ENCODE measurements at places on chromosomes 1 and 21.

DNA sequence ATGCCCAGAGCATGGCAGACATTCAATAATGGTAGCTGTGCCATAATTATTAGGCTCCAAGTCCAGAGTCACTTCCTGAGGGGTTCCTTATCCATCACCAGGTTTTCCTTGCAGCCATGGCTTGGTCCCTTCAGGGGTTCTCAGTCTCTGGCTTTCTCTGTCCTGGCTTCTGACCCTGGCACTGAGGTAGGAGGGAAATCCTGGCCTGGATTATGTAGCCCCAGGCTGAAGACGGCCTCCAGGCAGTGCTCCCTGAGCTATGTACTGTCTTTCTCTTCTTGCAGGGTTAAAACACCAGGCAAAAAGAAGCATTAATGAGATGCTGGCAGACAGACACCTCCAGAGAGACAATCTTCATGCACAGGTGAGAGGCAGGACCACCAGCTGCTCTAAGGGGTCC, 9.5 kb upstream of the PADI3 start:
- peak; percentile 78 for DNase-seq

DNA sequence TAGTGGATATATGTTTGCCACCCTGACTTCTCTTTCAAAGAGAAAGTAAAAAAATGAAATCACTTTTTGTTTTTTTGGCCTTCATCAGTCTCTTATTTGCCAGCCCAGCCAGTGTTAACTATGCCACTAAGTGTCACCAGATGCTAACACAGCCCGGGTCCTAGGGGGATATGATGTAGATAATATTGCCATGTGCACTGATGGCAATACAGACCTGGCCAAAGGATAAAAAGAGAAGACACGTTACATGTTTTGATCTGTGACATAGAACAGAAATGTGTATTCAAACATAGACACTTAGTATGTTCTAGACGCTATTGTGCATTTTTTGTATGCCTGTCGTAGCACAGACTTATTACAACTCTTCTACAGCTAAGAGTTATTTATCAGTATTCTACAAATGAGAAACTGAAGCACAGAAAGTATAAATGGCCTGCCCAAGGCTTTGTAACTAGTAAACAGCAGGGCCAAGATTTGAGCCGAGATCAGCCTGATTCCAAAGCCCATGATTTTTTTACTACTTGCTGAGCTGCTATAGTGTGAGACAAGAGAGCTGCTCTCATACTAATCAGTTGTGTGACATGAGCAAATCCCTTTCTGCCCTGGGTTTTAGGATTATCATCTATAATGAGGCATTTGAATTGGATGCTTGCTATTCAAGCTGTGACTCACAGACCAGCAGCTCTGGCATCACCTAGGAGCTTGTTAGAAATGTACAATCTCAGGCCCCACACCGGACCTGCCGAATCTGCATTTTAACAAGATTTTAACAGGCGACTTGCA, 6.3 kb downstream of the LRRC53 start:
- DNase-seq, result no peak

DNA sequence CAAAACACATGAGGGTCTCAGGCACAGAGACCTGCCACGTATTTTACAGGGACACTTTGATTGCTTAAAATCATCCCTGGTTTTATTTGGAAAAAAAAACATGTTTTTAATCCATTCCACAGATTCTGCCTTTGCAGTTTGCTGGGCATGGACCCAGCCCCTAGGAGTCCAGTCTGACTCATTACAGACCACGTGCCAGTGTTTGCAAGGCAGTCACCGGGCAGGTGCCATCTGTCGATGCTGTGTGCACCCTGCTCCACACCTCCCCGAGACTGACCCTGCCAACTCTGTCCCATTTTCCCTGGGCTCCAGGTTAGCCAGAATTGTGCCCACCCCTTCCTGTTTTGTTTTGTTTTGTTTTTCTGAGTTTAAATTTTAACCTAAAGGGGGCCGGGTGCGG, 148.4 kb upstream of the TMEM51 start:
- no peak for DNase-seq

GRCh38 chr1:97936976-97937375, 16.1 kb upstream of the DPYD start:
- no peak for DNase-seq

- no peak for DNase-seq
Measured at GRCh38 chr1:8506995-8507615, 189.2 kb downstream of the SLC45A1 start.

DNA sequence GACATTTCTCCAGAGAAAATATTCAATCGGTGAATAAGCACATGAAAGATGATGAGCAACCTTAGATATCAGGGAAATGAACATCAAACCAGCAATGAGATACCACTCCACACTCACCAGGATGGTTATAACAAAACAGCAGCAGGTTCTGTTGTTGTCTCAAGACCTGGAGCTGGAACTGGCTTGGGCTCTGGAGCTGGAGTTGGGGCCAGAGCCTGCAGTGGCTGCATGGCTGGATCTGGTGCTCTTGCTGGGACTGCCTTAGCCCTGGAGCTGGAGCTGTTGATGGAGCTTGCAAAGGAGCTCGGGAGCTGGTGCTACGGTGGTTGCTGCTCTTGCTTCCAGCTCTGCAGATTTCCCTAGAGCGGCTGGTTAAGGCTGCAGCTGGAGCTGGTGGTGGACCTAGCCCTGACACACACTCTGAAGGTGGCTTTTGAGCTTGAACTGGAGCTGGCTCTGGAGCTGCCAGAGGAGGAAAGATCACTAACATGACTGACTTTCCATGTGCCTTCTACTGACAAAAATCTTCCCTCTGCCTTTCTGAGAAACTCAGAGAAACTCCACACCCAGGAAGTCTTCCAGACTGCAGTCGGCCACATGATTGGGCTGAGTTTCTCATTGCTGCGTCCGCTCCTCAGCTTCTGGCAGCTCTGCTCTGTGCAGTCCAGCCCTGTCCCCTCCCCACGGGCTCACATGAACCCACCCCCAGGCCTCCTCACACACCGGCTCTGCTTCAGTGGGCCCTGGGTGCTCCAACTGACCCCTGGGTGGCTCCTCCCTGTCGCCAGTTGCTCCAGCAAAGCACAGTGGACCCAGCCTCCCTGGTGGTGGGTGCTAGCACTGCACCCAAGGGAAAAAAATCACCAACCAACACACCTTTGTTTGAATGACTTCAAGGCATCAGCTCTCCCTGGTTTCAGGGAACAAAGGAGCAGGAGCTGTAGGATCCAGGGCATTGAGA, 139.1 kb upstream of the FMN2 start:
- no peak for DNase-seq

GRCh38 chr21:27201197-27201596, 234.3 kb upstream of the ADAMTS5 start:
- DNase-seq, result no peak
